ENCODE measurements at places on chromosomes 3 and 15. TPM values are rescaled to one million over a fixed set of nuclear protein-coding genes. Genes with fewer than 3 reads are reported as not detected.

Gene STAB1
- total RNA-seq: 79.9 TPM

- no peak for DNase-seq
Measured at GRCh38 chr15:32099097-32099785, 68.9 kb downstream of the CHRNA7 start.

- peak; percentile 95 for DNase-seq
Measured at GRCh38 chr15:90931828-90932659, at the start of gene HDDC3. Gene HDDC3 (minus strand): TSS chr15:90932549. CDS start chr15:90932540, 9 bp downstream.

GRCh38 chr3:127831723-127832172, 9.4 kb upstream of the MGLL start:
- DNase-seq: peak; percentile 58
